SHP77 (cell line): ENCODE measurements at places on chromosomes 2 and 18.
A peak's percentile ranks its signal among the peaks of the same experiment; 100 is the strongest.

DNA sequence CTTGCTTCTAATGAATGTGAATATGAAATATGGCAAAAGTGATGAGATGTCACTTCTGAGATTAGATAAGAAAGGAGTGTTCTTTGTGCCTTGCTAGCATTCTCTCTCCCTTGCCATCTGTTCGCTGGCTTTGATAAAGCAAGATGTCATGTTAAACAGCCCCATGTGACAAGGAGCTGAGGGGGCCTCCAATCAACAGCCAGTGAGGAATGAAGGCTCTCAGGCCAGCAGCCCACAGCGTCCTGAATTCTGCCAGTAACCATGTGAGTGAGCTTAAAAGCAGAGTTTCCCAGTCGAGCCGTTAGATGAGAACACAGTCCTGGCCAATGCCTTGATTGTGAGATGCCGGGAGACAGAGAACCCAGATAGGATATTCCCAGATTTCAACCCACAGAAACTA lies 198.8 kb downstream of the IRS1 start:
- no peak for DNase-seq

- DNase-seq: no peak
Observed at GRCh38 chr2:156340804-156341451, 8.4 kb upstream of the NR4A2 start.

- no peak for DNase-seq
Observed at GRCh38 chr18:10417191-10417590, 37.2 kb upstream of the APCDD1 start.

DNA sequence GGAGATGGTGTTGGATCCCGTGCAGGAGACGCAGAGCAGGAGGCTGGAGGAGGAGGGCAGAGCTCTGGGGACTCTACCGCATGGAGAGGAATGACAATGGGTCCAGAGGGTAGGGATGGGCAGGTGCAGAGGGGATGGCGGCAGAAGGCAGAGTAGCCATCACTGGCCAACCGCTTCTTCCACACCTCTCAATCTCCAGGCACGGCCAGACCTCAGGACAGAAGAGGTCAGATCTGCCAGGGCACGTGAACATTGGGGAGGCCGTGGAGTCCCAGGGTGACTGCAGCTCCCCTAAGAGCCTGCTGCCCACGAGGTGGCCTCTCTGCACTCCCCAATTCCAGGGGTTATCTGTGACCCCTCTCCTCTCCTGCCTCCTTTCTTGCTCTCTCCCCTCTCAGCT lies 162.7 kb upstream of the HDAC4 start:
- no peak for DNase-seq

- peak; percentile 57 for DNase-seq
Observed at GRCh38 chr2:43605079-43605655, 9.3 kb upstream of the THADA start.

DNA sequence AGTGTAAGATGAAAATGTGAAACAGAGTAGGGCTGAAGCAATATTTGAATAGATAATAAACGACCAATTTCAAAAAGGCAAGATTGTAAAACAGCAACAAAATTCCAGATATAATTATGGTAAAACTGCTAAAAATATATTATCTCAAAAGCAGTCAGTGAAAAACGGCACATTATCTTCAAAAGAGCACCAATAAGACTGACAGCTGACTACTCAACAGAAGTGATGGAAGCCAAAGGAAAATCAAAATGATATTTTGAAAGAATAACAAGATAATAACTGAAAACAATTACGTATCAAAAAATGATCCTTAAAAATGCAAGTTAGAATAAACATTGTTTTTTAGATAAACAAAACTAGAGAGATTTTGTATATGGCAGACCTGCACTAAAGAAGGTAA lies 920.6 kb upstream of the FAM98A start:
- no peak for DNase-seq
